Heart right ventricle (tissue), 16 donors: ENCODE measurements at places on chromosomes 7 and 10.

DNA sequence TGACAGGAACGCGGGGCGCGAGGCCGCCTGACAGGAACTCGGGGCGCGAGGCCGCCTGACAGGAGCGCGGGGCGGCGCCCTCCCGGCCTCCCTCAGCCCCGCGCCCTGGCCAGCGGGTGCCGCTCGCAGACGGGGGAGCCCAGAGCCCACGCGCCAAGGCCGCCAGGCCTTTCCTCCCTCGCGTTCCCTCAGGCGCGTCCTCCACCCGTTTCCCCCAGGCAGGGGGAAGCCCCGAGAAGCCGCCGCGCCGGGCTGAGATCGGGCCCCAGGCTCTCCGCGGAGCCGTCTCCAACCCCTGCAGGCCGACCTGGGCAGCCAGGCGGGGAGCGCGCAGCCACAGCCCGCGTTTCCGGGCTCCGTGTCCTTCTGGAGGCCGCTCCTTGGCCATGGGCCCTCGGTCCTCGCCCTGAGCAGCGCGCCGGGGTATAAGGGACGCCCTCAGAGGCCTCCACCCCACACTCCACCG, 17.7 kb downstream of the PTPRN2 start:
- DNase-seq, result no peak

DNA sequence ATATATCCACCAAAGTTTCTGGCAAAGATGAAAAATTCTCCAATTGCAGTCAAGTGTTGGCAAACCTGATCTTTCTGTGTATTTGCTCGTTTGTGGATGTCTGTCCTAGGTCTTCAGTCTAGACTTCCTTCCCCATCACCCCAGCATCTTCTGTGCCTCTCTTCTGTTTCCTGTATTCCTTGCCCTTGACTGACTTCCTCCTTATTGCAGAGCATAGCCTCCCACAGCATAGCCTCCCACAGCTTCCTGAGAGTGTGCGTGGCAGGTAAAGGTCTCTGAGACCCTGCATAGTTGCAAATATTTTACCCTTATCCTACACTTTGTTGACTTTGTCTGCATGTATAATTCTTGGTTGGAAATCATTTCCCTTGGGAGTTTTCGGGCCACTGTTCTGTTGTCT, 18.4 kb downstream of the SLC18A2 start:
- DNase-seq, result no peak

DNA sequence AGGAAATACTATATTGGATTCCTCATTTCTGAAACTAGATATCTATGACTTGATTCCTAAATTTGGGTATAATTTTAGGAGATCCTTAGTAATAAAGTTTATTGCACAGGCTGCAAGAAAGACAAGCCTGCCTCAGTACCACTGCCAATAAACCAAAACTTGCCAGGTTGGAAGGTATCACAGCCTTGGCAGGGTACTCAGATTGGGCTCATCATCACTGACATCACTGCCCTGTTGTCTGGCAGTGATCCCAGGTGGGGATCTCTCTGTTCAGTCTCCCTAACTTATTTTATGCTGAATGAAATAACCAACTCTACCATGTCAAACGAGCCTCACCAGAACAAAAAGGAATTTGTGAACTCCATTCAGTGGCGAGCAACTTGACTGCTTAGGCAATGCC, 18.8 kb downstream of the FIGNL1 start:
- no peak for DNase-seq

DNA sequence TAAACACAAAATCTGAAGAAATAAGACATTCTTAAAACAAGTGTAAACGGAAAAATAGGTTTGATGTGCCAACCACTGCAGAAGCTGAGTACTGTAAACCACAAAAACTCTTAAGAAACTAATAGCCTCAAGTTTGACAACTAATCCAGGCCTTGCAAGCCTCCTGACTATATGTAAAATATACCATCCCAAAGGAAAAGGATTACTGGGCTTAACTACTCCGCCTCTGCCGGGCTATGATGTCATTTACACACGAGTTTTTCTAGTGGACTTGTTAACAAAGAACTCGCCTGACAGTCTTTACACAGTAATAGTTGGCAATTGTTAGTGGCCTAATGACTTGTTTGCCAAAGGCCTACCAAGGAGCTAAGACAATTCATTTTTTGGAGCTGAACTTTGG, 2.1 kb downstream of the KIF5B start:
- no peak for DNase-seq

DNA sequence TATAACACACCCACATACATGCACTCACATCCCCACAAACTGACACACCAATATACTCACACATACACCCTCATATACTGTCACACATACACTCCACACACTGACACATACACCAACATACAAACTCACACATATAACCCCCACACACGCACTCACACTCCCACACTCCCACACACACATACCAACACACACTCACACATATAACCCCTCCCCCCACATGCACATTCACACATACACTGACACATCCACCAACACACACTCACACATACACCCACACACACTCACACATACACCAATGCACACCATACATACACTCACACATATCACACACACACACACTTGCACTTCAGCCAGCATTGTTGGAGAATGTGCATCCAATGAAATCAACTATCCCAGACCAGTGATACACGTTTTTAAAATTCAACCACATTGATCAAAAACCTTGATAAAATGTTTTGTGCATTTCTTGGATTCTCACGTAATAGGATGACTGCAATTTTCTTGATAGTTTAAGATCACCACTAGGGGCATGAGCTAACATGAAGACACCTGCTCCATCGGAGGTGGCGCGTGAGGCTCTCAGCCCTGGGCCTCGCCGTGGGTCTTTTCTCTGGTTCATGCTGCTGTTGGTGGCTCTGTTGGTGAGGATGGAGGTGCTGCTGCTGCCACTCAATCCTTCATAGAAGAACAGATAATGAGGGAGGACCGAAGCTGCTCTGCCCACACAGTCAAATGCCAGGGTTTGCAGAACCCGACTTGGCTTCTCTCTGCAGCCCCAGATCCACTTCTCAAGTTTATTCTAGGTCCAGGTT, 32.1 kb upstream of the CHST15 start:
- DNase-seq, result no peak

DNA sequence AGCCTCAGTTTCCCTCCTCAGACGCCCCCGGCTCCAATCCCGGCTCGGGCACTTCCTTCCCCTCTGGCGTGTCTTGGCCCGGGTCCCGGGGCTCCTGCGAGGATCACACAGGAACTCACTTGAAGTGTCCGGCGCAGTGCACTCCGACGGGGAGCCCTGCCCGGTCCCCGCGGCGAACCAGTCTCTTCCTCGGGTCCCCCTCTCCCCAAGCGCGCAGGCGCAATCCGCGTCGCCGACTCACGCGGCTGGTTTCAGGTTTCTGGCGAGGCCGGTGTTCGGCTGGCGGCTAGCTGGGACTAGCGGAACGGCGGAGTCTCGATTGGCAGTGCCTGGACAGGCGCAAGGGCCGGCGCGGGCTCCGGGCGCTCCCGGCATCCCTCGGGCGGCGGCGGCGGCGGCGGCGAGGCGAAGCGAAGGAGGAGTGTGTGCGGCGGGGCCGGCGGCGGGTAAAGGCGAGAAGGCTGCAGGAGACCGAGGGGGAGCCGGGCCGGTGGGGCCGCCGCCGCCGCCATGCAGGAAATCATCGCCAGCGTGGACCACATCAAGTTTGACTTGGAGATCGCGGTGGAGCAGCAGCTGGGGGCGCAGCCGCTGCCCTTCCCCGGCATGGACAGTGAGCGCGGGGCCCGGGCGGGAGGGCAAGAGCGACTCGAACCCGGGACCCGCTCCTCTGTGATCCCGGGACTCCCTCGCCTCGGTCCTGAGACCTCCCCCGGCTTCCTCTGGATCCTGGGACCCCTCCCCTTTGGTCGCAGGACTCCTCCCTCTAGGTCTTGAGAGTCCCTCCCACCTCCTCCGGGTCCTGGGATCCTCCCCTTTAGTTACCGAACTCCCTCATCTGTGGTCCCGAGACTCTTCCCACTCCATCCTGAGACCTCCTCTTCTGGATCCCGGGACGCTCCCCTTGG, at the start of the genes CPSF4 and PTCD1:
TSS of gene CPSF4 (plus strand) at position 371 of the 908 bp plus-strand sequence. CDS start at position 511, 140 bp downstream.
TSS of gene PTCD1 (minus strand) at position 226 of the 908 bp plus-strand sequence. CDS start 3,556 bp downstream, outside the sequence.
- DNase-seq, result peak; percentile 94

DNA sequence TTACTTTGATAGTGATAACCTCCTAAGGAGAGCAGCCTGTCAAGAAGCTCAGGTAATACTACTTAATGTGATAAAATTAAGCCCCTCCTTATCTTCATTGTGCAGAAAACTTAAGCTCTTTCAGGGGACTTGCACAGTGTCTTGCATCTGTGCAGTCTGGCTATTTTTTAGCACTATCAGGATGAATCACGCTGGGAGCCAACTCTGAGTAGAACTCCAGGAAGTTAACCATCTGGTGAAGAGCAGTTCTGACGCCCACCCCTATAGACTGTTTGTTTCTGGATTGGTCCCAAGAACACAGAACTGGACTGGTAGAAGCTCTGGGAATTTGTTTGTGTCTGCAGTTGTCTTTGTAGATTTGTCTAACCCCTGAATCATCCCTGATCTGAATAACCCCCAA, 41.9 kb downstream of the AGK start:
- DNase-seq, result no peak

- no peak for DNase-seq
Observed at GRCh38 chr7:12174931-12175330, 36.2 kb upstream of the TMEM106B start.

- no peak for DNase-seq
Observed at GRCh38 chr7:72223351-72223750, 188.8 kb downstream of the CALN1 start.

GRCh38 chr10:79253704-79254103, 93.6 kb upstream of the PPIF start:
- no peak for DNase-seq

- no peak for DNase-seq
Observed at GRCh38 chr10:73873142-73873837, 1.1 kb downstream of the CAMK2G start.

GRCh38 chr7:16564023-16564380, 37.4 kb downstream of the LRRC72 start:
- no peak for DNase-seq

GRCh38 chr7:116545411-116545993, 20.7 kb downstream of the CAV1 start:
- DNase-seq, result no peak

DNA sequence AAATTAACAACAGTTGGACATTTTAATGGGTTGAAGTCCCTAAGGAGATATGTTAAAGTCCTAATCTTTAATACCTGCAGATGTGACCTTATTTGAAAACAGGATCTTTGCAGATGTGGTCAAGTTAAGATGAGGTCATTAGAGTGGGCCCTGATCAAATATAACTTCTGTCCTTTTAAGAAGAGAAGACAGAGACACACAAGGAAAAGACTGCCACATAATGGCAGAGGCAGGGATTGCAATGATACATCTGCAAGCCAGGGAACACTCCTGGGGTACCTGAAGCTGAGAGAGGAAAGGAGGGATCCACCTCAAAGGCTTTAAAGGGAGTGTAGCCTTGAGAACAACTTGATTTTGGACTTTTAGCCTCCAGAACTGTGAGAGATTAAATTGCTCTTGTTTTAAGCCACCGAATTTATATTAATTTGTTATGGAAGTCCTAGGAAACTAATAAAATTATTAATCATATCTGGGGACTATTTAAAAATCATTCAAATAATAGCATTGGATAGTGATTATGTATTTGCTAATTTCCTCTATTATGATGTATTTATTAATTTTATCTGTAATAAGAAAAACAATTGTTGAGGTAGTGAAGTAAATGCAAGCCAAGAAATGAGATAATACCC, 700.0 kb upstream of the PCDH15 start:
- peak; percentile 17 for DNase-seq

- no peak for DNase-seq
Observed at GRCh38 chr7:112176241-112176640, 30.0 kb downstream of the DOCK4 start.

- DNase-seq, result peak; percentile 91
Observed at GRCh38 chr7:106064771-106065574, 47.1 kb downstream of the SYPL1 start.

GRCh38 chr7:5750031-5750653, 31.3 kb downstream of the RNF216 start:
- DNase-seq, result no peak

DNA sequence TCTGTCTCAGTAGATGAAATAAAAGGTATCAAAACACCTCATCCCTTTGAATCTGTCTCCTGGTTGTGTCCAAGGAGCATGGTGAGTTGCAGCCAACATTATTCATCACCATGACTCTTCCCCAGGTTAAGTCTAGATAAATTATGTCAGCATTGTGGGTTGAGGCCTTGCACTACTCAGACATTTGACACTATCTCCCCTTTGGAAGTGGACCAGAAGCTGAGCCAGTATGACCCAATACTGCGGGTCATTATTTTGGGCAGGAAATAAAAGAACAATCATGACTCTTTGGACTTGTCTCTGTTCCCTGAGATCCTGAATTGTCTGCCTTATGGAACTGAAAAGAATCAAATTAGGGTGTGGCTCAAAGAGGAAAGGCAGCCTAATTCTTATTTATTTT, 168.2 kb upstream of the FAM171A1 start:
- DNase-seq, result no peak

GRCh38 chr7:80584778-80585177, 53.7 kb upstream of the CD36 start:
- DNase-seq, result no peak

- no peak for DNase-seq
Observed at GRCh38 chr7:139423091-139423490, 60.4 kb downstream of the KLRG2 start.

DNA sequence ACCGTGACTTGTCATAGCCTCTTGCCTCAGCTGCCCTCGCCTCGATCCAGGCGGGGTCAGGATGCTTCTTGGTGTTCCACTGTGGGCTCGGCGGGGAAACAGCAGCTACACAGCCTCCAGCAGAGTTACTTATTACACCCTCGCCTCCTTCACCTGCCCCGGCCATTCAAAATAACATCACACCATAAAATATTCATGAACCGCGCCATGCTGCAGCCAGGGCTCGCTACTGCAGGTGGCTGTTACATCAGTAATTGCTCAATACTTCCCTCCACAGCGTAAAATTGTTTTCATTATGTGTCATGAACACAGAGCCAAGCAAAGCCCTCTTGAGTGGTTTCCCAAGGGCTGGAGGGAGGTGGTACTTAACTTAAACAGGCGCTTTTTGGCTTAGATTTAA, 241.5 kb upstream of the SP8 start:
- no peak for DNase-seq

GRCh38 chr10:122550983-122551382, 9.6 kb upstream of the DMBT1 start:
- DNase-seq, result no peak

- no peak for DNase-seq
Observed at GRCh38 chr7:129741743-129742213, 130.3 kb downstream of the NRF1 start.

- DNase-seq, result no peak
Observed at GRCh38 chr7:12754179-12754578, 66.7 kb downstream of the ARL4A start.

DNA sequence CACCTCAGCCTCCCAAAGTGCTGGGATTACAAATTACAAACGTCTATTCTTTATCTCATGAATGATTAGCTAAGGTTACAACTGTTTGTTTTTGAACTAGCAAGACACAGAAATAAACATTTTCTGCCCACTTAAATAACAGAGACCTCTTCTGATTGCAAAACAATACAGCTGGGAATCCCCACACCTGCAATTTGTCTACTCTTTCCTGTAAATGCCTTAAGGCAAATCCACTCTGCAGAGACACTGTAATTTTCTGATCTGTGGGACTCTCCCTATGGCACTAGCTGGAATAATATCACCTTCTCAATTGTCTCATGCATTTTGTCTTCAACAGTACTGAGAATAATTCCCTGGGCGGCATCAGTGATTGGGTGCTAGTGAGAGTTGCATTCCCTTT, 149.3 kb upstream of the FAM3C start:
- DNase-seq, result no peak
